Caco-2 (cell line): ENCODE measurements at places on chromosomes 16 and 17. TPM values are rescaled to one million over a fixed set of nuclear protein-coding genes. Genes with fewer than 3 reads are reported as not detected.

GRCh38 chr17:7705269-7706255 is 560 bp downstream of the EFNB3 start:
- H3K27me3 ChIP-seq = no peaks in the 10 kb centered on the region
- H3K4me3 ChIP-seq = peak overlapping the region; percentile 50
- no peak for DNase-seq
- H3K27ac ChIP-seq = no peak overlapping the region
- H3K36me3 ChIP-seq = no peaks in the 10 kb centered on the region

DNA sequence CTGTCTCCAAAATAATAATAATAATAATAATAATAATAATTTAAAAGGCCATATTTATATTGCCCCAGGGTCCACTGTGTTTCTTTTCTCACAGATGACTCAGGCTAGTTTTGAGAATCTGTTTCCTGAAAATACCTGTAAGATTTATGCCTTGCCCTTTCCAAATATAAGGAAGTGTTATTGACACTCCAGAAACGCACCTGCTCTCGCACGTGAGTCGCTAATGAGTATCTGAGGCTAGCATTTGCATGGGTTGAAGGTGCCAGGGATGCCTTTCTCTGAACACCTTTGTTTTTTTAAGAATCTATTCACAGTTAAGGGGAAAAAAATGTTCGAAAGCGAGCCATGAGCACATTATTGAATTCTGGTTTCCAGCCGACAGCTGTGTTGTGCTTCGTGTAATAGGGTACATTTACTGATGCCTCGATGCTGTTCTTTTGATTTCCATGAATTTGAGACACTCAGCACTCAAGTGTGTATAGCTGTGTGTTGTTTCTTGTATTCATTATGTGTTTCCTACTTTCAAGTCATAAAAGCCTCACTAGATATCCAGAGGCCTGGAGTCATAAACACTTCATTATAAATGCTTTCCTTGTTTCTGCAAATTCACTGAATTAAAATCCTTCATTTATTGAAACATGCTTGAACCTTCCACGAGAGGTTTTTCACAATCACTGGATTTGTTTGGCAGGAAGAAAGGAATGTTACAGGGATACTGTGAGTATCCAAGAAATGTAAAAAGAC is 45.0 kb upstream of the NOL11 start:
- no peak for DNase-seq
- no peak overlapping the region for H3K4me3 ChIP-seq
- H3K4me1 ChIP-seq = 0 out of 2 replicates have a peak, but pooled peaks cover 8% of the 10 kb centered on the region
- no peaks in the 10 kb centered on the region for H3K36me3 ChIP-seq

GRCh38 chr16:89118361-89119165 is 24.9 kb downstream of the ACSF3 start:
- H3K27me3 ChIP-seq = no peaks in the 10 kb centered on the region
- H3K36me3 ChIP-seq = peaks cover 5% of the 10 kb centered on the region
- no peak overlapping the region for H3K27ac ChIP-seq
- H3K4me3 ChIP-seq = no peak overlapping the region
- no peaks in the 10 kb centered on the region for H3K4me1 ChIP-seq
- DNase-seq = no peak

DNA sequence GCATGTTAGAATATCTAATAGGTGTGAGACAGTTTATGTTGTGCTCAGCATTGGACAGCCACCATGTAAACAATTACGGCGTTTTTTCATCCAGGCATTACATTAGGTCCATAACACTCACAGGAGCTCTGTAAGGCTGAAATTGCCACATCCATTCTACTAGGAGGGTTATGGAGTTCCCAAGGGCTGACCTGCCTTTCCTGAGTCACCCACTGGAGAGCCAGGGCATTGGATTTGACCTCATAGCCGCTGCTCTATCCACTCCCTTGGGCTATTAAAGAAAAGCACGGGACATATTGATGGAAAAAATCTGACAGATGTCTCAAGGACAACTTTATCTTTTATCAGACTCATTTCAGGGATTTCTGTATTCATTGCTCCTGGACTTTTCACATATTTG is 306.3 kb upstream of the HSBP1 start:
- no peaks in the 10 kb centered on the region for H3K36me3 ChIP-seq
- H3K27me3 ChIP-seq = 0 out of 2 replicates have a peak, but pooled peaks cover 1% of the 10 kb centered on the region
- no peak for DNase-seq
- no peak overlapping the region for H3K4me3 ChIP-seq
- H3K27ac ChIP-seq = no peak overlapping the region
- no peaks in the 10 kb centered on the region for H3K4me1 ChIP-seq

DNA sequence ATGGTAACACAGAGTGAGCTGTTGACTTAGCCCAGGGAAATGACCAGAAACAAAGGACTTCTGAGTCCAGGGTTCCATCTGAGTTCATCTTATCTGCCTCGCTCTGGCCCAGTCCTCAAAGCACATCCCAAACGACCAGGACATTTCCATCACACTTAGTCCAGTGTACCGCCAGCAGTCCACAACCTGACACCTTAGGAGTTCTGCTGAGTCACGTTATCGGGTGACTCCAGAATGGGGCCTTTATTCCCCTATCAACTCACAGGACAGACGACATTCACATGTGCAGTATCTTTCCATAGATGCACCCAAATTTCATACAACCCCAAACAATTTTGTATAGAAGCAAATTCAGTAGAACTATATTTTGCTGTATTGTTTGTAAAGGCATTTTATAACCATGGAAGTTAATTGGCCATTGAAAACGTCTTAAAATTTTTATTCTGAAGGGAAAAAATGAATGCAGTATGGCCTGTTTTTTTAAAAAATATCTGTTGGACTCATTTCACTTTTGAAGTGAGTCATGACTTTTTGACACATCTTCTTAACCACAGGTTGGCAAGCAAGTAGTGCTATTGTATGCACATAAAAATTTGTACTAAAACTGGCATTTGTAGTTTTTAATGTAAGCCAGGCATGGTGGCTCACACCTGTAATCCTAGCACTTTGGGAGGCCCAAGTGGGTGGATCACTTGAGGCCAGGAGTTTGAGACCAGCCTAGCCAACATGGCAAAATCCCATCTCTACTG is 46.3 kb downstream of the ZNF18 start:
- no peaks in the 10 kb centered on the region for H3K4me1 ChIP-seq

- DNase-seq = no peak
- peaks cover 12% of the 10 kb centered on the region; the same call in 1 of the 2 replicates for H3K4me1 ChIP-seq
- H3K27me3 ChIP-seq = no peaks in the 10 kb centered on the region
- H3K4me3 ChIP-seq = no peak overlapping the region
- H3K27ac ChIP-seq = peak overlapping the region; percentile 55
These were observed 970 bp upstream of the DYNC1LI2 start for GRCh38 chr16:66752379-66752778.

- no peaks in the 10 kb centered on the region for H3K4me1 ChIP-seq
- DNase-seq = no peak
- no peak overlapping the region for H3K4me3 ChIP-seq
- no peak overlapping the region for H3K27ac ChIP-seq
- no peaks in the 10 kb centered on the region for H3K27me3 ChIP-seq
- H3K36me3 ChIP-seq = no peaks in the 10 kb centered on the region
These were observed 16.2 kb upstream of the PVALEF start for GRCh38 chr17:81148986-81149533.

GRCh38 chr17:8609910-8610309 is 20.6 kb downstream of the MYH10 start:
- H3K36me3 ChIP-seq = no peaks in the 10 kb centered on the region
- H3K4me1 ChIP-seq = peaks cover 8% of the 10 kb centered on the region; the same call in 1 of the 2 replicates
- H3K4me3 ChIP-seq = no peak overlapping the region
- DNase-seq = no peak

DNA sequence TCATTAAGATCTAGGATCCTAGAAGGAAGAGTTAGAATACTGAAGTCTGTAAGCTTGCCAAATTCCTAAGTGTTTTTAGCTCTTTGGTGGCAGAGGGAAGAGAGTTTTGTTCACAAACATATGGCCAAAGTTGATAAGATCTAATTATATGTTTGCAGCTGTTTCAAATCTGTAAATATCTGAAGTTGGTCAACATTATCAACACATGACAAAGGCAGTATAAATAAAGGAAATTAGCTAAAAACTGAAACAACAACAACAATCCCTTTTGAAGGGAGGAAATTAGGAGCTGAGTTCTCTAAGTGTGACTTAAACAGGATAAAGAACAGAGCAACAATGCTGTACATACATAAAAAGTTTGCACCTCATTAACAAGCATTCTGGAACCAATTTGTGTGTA is 208.7 kb downstream of the KCNJ2 start:
- H3K27ac ChIP-seq = no peak overlapping the region
- H3K27me3 ChIP-seq = no peaks in the 10 kb centered on the region
- H3K36me3 ChIP-seq = no peaks in the 10 kb centered on the region
- no peak overlapping the region for H3K4me3 ChIP-seq

- no peak overlapping the region for H3K27ac ChIP-seq
- H3K4me1 ChIP-seq = peaks cover 10% of the 10 kb centered on the region; the same call in 1 of the 2 replicates
- DNase-seq = no peak
These were observed 55.1 kb downstream of the SOX9 start for GRCh38 chr17:72175787-72176515.

- no peak overlapping the region for H3K27ac ChIP-seq
- no peaks in the 10 kb centered on the region for H3K27me3 ChIP-seq
- H3K4me3 ChIP-seq = no peak overlapping the region
- no peak for DNase-seq
- no peaks in the 10 kb centered on the region; the same call in 1 of the 2 replicates for H3K36me3 ChIP-seq
These were observed 21.8 kb downstream of the NMRAL1 start for GRCh38 chr16:4452674-4453073.

DNA sequence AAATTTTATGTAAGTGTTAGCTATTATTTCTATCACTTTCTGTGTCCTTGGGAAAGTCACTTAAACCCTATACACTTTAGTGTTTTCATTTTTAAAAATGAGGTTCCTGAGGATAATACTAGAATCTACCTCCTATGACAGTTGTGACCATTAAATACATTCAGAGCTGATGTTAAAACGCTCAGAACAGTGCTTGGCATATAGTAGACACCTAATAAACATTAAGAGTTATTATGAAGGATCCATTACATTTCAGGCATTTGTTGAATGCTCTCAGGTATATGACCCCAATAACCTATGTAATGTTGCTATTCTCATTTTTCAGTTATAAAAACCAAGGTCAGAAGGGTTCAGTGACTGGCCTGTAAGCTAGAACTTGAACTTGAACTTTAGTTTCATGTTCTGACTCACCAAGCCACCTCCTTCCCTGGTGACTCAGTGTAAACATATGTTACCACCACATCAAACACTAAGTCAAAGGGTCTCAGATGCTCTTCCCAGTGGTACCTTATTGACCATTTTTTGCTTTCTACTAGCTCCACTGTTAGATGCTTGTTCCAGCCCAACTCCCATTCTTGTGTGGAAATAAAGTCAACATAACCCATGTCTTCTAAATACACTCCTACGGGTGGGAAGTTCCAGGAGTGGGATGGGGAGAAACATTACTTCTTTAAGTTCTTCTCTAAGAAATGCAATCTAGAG is 47.6 kb downstream of the HSD17B2 start:
- H3K36me3 ChIP-seq = no peaks in the 10 kb centered on the region; the same call in 1 of the 2 replicates
- H3K4me1 ChIP-seq = 0 out of 2 replicates have a peak, but pooled peaks cover 4% of the 10 kb centered on the region
- DNase-seq = no peak
- H3K27ac ChIP-seq = no peak overlapping the region
- no peaks in the 10 kb centered on the region for H3K27me3 ChIP-seq

- H3K36me3 ChIP-seq = peaks cover 7% of the 10 kb centered on the region
- H3K27me3 ChIP-seq = no peaks in the 10 kb centered on the region
- no peak for DNase-seq
These were observed 15.4 kb downstream of the SRP68 start for GRCh38 chr17:76056882-76057281.

SRL gene
- total RNA-seq = not detected in 2 replicates

SMARCE1 gene
- total RNA-seq = 126 and 132 TPM in 2 replicates

SLC2A4 gene
- total RNA-seq = 0.35 and 0.88 TPM in 2 replicates

NPW gene
- total RNA-seq = 6.1 and 8.8 TPM in 2 replicates
